ENCODE measurements at places on chromosomes 1 and 21.

DNA sequence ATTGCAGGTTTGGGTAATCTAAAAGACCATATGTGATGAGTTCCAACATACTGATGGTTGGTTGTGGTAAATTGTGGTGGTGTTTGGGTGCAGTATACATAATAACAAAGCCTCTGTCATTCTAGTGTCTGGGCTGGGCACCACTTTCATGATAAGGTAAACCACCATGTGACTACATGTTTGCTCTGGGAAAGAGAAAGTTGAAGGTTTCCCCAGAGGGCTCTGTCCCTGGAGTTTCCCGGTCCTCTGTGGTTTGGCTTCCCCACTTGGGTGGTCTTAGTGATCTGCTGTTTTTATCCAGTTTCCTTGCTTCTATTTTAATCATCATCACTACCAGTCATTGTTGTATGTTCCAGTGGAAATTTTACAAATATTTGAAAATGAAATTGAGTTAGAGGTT lies 55.9 kb upstream of the TSPAN2 start:
- no peak for DNase-seq

DNA sequence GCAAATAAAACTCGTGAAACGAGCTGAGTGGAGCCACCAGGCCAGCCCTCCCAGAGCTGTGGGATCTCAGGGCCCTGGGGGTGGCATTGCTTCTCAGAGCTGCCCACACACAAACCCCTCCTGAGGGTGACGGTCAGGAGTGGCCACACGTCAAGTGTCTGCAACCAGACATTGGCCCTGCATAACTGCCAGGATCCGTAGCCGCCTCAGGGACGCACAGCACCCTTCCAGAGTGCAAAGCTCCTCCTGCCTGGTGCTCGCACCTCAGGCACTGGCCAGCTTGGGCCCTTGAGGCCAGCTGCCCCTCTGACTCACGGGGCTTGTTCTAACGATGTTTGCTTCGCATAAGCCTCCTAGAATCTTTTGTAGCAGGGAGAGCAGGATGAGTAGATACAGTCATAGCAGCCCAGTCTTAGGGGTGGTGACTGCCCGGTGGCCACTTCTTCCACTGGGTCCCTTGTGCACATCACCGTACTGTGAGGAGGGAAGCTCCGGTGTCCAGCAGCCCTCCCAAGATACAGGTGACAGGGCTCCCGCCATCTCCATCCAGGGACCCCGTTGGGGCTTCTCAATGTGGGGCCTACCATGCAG lies 5.0 kb downstream of the WNT3A start:
- DNase-seq = no peak

DNA sequence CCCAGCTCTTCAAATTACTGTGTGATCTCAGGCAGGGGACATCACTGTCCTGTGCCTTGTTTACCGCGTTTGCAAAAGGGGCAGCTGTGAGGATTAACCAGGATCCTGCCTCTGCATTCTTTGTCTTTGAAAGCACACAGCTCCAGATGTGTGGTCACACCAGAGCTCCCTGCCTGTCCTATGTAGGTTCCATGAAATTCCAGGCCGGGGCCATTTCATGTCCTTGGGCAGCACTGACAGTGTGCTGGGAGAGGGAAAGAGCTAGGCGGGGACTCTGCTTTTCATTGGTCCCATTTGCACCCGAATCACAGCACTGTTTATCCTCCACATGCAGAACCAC lies 42.2 kb upstream of the SELENON start:
- no peak for DNase-seq

DNA sequence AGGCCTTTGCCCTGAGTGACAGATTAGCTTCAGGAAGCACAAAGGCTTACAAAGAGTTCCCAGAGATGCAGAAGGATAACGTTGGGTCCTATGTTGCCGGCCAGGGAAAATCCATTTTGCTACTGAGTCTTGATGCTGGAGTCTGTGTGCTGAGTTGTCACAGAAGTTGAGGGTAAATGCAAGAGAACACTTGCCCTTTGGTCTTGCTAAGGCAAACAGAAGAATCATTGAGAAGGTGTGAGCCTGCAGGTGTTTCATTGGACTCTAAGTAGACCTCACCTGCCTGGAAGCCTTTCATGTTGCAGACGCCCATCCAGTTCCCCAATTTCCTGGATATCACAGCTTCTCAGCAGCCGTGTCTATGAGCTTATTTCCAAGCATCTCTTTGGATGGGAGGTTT lies 105.2 kb downstream of the PCP4 start:
- no peak for DNase-seq

DNA sequence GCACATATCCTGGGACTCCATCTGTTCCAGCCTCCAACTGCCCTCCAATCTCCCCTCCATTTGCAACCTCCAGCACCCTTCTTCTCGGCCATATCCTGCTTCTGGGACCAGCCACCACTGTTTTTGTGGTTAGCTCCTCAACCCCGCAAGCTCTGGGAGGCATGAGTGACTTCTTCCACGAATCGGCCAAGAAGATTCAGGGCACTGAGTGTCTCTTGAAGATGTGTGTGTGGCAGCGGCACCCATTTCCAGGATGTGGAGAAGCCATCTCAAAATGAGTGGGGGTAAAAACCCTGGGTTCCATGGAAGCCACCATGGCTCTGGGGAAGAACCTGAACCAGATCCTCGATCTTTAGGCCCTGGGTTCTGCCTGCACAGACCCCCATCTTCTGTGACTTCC lies 194.6 kb downstream of the SLC45A1 start:
- DNase-seq = no peak

DNA sequence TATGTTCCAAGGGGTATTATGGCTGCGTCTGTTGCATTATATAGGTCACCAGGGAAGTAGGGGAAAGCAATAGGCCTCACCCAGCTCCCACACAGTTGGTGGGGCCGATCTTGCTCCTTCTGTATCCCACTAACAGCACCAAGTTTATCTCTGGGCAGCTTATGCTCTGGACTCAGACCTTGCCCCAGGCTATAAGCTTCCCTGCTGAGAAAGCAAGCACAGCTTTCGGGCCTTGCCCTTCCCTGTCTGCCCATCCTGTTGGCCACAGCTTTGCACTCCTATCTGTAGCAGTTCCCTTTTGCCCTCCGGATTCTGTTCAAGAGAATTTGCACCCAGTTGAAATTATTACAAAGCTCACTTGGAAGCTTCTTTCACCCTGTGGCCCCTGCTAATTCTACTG lies 12.9 kb downstream of the KCNE1 start:
- no peak for DNase-seq

GRCh38 chr1:43437031-43437973 lies 16.4 kb downstream of the HYI start:
- no peak for DNase-seq

DNA sequence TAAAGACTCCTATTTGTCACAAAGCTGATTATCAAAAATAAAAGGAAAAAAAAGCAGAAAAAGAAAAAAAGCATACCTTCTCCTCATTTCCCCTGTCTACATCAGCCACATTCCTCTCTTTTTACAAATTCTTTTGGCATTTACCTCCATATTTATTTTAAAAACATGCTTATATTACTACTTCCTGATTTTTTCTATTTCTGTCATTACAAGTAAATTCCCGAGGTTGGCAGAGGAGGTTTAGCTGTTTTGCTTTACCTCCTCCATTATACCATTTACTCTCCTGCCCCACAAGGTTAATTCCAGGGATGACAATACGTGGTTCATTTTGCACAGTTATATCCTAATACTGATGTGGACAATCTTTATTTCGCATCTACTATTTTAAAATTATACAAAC lies 26.3 kb upstream of the CD34 start:
- no peak for DNase-seq

DNA sequence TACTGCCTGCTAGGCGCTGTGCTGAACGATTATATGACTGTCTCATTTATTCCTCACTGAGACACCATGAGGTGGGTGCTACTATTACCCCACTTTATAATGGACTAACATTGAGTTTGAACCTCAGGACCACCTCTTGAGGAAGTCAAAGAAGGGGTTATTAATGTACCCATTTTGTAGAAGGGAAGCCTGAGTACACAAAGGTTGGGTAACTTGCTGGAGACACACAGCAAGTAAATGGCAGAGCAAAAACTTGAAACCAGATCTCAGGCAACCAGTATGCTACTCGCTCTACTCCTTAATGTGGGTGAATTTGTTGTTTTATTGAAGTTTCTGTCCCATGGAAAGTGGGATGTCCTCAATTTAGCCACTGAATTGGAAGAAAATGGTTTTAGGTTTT lies 30.1 kb downstream of the KCNA10 start:
- no peak for DNase-seq

DNA sequence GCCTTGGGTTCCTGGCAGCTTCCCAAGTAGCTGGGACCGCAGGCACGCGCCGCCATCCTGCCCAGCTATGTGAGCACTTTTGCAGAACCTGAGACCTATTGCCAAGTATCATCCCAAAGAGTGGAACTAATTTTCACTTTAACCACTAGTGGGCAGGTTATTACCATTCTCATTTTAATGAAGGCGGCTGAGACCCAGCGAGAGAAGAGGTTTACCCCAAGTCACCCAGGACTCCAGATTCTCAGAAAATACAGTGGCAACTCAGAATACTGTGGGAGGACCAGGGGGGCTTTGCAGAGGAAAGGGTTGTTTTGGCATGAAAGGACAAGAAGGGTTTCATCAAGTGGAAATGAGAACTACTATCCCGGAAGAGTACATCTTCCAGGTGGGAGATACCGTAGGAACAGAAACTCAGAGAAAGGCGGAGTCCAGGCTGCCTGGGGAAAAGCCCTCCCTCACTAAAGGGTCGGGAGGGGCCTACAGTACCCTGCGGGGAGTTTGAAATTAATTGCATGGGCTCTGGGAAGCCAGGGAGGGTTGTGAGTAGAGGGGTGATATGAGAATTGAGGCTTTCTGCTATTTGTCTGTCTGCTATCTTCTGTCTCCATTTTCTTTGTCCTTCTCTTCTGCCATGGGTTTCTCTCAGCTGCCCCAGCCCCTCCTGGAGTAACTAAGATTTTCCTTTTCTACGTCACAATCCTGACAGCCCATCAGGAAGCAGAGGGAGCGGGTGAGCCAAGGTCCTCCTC lies 7.2 kb upstream of the SEMA4A start:
- peak; percentile 97 for DNase-seq

GRCh38 chr1:2203671-2204414 lies 9.3 kb upstream of the FAAP20 start:
- DNase-seq = no peak

DNA sequence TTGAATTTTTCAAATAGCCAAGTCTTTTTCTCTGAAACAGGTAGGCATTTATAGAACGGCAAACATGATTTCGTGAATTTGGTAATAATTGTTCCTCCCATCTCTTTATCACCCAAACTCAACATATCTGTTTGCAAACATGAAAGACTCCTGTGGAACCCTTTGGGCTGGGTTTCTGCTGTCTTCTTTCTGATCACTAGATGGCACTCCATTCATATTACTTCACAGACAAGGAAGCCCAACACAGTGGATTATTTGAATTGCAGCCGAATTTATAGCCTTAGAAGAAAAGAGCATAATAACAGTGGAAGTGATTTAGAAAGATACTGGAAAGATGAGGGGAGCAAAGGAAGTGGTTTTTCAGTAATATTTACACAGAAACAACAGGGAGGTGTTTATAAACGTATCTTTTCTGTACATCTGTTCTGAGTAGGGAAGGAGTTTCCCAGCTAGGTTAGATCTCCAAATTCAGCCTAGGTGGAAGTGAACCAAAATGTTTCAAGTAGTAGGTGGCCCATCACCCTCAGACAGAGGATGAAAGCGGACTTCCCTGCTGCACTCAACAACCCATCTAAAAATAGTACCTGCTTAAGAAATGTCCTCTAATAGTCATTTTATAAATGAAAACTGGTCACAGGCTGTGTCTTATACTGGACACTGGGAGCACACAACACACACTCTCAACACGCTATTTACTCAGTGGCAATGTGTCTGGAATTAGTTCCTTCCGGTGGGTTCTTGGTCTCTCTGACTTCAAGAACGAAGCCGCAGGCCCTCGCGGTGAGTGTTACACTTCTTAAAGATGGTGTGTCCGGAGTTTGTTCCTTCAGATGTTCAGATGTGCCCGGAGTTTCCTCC lies 67.6 kb downstream of the MAP3K21 start:
- peak; percentile 66 for DNase-seq

DNA sequence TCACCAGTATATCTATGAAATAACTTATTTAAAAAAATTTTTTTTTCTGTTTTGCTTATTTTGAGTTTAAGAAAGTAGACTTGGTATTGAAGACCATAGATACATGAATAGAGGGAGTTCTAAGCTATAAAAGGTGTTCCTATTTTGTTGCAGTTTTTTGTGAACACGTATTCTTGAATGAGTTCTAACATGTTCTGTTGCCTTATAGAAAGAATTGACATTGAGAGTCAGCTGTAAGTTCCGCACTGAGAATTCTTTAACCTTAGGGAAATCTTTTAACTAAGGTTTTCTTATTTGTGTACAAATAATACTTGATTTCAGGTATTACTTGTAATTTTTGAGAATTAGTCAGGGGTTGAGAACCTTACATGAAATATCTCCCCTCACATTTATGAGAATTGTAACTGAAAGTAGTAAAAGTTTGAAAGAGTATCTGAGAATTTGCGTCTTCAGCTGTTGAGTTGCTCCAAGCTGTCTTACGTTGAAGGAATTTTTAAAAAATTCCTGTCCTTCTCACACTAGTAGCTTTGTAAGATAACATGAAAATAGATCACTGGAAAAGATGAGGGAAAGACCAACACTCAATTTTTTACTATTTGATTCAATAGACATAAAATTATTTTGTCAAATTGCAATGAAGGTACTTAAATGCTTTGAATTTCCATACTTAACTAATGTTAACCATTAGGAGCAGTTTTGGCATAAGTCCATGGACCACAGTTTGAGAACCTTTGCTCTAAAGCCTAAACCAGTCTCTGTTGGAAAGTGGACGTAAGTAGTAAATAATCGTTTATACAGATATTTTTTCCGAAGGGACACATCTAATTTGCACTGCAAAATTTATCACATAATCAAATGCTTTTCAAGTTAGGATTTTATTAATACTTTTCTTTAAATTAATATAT lies 3.8 kb downstream of the DR1 start:
- no peak for DNase-seq

DNA sequence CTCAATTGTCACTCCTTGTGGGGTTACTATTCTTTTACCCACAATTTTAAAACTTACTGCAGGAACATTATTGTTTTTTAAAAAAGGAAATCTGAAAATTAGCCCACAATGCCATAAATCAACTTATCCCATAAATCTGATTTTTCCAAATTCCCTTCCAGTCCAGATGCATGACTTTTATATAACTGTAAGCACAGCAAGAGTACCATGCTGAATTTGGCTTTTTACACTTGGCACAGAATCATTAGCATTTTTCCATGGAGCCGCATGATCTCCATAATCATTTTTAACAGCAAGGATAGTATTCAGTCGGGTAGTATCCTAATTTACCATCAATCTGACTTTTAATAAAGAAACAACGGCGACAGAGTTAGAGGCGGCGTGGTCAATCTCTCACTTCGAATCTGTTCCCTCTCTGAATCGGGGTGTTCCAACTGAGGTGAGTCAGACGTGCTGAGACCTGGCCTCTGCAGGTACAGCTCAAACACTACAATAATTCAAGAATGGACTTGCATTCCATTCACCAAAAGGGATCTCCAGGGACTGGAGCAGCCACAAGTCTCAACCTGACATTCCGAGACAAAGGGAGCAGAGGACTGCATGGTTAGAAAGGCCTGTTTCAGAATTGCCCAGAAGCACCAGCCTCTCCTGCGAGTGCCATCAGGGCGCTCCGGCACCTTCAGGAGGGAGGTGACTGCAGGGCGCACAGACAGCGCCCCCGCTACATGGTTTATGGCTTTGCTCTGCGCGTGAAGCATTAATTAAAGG lies 48.9 kb downstream of the SLC66A1 start:
- DNase-seq = no peak
